Calu3 (cell line): ENCODE measurements at places on chromosomes 7 and 10. TPM values are rescaled to one million over a fixed set of nuclear protein-coding genes. Genes with fewer than 3 reads are reported as not detected.

Gene SLC39A12
- not detected in 2 replicates for total RNA-seq

Gene SERPINE1
- total RNA-seq = 1.1 and 1.8 TPM in 2 replicates

DNA sequence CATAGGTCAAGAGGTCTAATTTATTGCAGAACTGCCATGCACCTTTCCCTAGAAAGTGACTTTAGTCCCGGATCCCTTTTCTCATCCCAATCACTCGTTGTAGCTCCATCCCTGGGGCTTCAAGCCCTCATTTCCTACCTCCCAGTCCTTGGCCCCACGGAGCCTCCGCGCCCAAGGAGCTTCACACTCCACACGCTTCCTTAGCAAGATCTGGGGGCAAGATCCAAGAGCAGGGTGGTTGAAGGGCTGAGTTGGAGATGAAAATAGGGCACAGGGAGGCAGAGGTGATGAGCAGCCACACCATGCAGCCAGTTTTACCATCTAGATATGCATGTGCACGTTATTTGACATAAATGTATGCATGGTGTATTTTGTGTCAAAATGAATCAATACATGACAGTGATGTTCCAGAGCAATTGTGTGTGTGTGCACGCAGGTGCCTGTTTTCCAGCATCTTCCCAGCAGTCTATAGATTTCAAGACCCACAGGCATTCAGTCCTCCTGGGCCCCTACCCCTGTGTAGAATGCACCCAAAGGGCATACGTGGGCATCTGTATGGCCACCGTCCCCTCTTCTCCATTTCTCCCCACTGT is 6.0 kb upstream of the TRPV6 start:
- peaks cover 16% of the 10 kb centered on the region for H3K4me1 ChIP-seq
- no peak overlapping the region for H3K4me3 ChIP-seq
- no peak for DNase-seq
- H3K27ac ChIP-seq = no peak overlapping the region
- H3K36me3 ChIP-seq = no peaks in the 10 kb centered on the region

- peaks cover 20% of the 10 kb centered on the region for H3K36me3 ChIP-seq
- no peak for DNase-seq
- H3K27ac ChIP-seq = no peak overlapping the region
Measured at GRCh38 chr10:70051848-70052247, 798 bp upstream of the MACROH2A2 start.

Gene BTBD16
- total RNA-seq = 0.35 TPM in 1 of 2 replicates, not detected in the other

DNA sequence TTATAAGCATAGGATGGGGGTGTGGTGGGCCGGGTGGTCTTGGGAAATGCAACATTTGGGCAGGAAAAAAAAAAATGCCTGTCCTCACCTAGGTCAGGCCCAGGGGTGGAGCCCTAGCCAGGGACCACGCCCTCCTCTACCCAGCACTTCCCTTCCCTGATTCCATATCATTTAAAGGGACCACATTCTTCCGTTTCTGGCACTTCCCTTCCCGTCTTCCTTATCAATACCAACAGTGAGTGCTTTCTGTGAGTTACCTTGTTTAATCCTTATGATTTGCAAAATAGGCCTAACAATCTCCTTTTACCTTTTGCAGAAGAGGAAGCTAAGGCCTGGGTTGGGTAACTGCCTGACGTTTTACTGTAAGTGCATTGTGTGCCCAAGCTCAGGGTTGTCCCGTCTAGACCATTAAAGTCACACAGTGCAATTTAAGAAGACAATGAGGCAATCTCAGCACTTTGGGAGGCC is 16.7 kb upstream of the C10orf95 start:
- H3K4me3 ChIP-seq = no peak overlapping the region
- no peak for DNase-seq
- H3K27me3 ChIP-seq = no peaks in the 10 kb centered on the region
- peaks cover 10% of the 10 kb centered on the region for H3K4me1 ChIP-seq
- peaks cover 6% of the 10 kb centered on the region for H3K36me3 ChIP-seq

Gene GNG11
- total RNA-seq = 2.6 and 3.5 TPM in 2 replicates

DNA sequence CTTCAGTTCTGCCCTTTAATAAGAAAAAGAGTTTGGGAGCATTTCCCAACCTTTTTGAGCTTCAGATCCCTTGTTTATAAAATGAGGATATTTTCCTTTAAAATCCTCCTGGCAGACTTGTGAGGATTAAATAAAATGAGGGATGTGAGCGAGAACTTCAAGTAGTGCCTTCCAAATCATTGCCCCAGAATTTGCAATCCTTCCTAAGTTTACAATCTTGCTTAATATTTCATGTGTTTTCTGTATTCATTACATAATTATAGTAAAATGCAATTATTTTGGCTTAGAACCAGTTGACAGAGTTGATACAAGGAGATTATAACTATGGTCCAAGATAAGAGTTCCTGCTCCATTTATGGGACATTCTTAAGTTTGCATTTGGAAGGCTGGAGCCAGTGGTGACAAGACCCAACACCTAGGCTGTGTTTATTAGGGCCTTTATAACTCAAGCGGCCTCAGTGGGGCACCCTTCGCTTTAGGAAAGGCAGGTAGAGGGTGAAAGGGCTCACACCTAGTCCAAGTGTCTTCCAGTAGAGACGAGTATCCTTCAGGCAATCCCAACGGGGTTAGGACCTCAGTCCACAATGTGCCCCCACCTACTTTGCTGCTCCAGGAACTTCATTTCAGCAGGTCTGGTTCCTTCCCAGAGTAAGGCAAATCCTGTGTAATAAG is 317.5 kb downstream of the WDR11 start:
- H3K27ac ChIP-seq = no peak overlapping the region
- H3K4me1 ChIP-seq = peaks cover 21% of the 10 kb centered on the region
- DNase-seq = no peak
- H3K4me3 ChIP-seq = no peak overlapping the region

- H3K4me3 ChIP-seq = no peak overlapping the region
- no peak for DNase-seq
- H3K27ac ChIP-seq = no peak overlapping the region
- H3K36me3 ChIP-seq = no peaks in the 10 kb centered on the region
Measured at GRCh38 chr10:83371696-83372490, 767.4 kb upstream of the GHITM start.

DNA sequence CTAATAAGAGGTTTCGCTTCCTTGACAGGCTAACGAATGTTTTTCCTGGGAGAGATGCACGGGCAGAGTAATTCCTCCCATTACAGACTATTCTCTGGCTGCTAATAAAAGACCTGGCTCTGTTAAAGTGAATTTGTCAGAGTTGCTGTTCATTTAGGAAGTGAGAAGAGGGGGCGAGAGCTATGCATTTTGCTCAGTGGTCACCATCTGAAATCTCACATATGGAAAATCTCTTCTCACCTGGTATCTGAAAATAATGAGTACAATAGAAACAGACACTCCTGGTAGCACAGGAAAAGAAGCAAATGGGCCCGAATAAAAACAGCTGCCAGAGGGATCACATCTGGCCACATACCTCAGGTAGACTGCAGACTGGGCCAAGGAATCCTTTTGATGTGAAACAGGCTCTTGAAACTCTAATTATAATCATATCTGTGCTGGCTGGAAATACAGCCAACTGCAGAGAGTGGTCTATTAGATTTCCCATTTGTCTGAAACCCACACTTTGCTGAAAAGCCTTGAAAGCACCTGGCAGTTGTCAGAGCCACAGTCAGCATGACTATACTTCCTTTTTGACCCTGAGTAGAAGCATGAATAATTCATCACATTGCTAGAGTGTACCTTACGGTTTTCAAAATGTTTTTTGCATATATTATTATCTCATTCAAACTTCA is 33.6 kb downstream of the AOAH start:
- H3K4me1 ChIP-seq = peaks cover 8% of the 10 kb centered on the region
- H3K36me3 ChIP-seq = no peaks in the 10 kb centered on the region
- no peaks in the 10 kb centered on the region for H3K27me3 ChIP-seq
- H3K4me3 ChIP-seq = no peak overlapping the region
- DNase-seq = no peak

DNA sequence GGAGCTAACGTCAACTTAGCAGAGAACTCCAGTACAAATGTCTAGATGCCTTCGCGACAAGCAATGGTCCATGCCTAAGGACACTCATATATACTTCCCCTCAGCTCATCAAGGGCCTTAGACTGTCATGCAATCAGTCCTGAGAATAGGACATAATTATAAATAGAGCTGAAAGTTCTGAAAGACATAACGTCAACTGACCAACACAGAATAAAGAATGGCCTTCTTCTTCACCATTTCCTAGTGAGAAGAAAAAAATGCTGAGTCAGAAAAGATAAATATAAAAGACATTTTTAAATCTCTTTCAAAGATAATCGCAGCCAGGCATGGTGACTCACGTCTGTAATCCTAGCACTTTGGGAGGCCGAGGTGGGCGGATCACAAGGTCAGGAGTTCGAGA is 83.2 kb downstream of the ARMH3 start:
- peaks cover 9% of the 10 kb centered on the region for H3K4me1 ChIP-seq
- no peak for DNase-seq
- no peak overlapping the region for H3K27ac ChIP-seq
- H3K4me3 ChIP-seq = no peak overlapping the region

DNA sequence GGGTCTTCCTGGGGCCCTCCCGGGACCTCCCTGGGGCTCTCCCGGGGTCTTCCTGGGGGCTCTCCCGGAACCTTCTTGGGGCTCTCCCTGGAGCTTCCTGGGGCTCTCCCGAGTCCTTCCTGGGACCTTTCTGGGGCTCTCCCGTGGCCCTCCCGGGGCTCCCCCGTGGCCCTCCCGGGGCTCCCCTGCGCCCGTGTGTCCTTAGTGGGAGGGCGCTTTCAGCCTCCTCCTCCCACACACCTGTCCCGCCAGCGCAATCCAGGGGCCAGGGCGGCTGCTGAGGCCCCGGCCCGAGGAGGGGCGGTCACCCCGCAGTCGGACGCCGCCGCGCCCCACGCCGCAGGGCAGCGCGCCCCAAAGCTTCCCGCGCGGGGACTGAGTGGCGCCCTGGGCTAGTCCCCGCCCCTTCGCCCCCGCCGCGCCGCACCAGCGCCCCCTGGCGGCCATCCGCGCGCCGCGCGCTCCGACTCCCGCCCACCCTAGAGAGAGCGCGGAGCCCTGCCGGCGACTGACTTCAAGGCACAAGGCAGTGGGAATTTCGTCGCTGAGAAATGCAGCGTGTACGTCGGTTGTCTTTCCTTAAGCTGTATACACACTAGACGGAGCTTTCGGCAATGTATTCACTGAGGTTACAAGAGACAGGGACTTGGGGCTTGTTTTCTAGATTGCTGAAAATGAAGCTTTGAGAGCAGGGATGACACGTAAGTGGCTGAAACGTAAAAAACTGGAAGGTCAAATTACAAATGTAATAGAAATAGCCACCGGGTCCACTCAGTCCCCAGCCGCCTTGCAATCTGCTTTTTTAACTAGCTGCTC is 47.1 kb downstream of the INSIG1 start:
- H3K36me3 ChIP-seq = no peaks in the 10 kb centered on the region
- H3K27me3 ChIP-seq = peaks cover 39% of the 10 kb centered on the region
- no peaks in the 10 kb centered on the region for H3K4me1 ChIP-seq
- peak; percentile 86 for DNase-seq

DNA sequence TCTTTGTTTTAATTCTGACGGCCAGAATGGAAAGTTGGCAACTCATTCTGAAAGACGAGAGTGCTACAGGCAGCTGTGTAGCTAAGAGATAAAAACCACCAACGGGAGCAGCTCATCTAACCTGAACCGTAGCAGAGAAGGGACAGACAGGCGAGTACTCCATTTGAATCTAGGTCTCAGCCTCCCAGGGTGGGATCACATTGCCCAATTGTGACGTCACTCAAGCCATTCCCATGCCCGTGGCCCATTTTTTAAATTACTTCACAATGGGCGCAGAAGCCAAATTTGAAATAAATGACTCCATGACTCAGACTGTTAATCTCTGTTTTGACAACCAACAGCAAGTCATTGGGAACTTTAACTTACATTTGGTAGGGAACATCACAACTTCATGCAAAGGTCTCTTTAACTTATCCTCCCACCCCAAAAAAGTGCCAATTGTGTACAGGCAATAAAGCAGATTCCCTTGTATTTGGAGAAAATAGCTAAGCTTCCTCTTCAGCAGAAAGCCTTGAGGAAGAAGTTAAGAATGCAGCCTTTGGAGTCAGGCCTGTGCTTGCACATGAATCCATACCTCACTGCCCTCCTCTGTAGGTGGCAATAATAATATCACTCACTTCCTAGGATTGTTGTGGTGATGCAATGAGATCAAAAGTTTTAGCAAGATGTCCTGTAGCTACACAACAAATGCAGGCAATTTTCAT is 93.2 kb upstream of the KIF5B start:
- no peak overlapping the region for H3K4me3 ChIP-seq
- no peaks in the 10 kb centered on the region for H3K27me3 ChIP-seq
- peaks cover 11% of the 10 kb centered on the region for H3K4me1 ChIP-seq
- H3K36me3 ChIP-seq = no peaks in the 10 kb centered on the region

Gene ATG9B
- total RNA-seq = 7.9 and 17.7 TPM in 2 replicates

Gene STK31
- 1.7 and 2.1 TPM in 2 replicates for total RNA-seq
